ENCODE measurements at places on chromosomes 2 and 18.

DNA sequence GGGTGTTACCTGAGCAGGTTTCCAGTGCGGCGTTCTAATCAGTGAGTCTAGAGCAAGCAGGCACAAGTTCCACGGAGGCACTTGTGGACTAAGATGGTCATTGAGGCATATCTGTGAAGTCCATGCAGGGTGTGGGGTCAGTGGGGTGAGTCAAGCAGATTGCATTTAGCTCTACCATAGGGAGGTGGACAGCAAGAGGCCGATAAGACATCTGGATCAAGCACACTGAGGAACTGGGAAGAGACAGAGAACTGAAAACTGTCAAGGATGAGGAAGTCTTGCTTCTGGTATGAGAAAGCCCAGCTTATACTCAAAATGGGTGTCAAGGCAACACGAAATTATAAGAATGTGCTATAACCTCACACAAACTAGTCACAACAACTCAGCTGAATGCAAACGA is 61.2 kb upstream of the SLC39A10 start:
- no peak for DNase-seq

GRCh38 chr2:130720528-130720927 is 8.3 kb upstream of the GPR148 start:
- no peak for DNase-seq

DNA sequence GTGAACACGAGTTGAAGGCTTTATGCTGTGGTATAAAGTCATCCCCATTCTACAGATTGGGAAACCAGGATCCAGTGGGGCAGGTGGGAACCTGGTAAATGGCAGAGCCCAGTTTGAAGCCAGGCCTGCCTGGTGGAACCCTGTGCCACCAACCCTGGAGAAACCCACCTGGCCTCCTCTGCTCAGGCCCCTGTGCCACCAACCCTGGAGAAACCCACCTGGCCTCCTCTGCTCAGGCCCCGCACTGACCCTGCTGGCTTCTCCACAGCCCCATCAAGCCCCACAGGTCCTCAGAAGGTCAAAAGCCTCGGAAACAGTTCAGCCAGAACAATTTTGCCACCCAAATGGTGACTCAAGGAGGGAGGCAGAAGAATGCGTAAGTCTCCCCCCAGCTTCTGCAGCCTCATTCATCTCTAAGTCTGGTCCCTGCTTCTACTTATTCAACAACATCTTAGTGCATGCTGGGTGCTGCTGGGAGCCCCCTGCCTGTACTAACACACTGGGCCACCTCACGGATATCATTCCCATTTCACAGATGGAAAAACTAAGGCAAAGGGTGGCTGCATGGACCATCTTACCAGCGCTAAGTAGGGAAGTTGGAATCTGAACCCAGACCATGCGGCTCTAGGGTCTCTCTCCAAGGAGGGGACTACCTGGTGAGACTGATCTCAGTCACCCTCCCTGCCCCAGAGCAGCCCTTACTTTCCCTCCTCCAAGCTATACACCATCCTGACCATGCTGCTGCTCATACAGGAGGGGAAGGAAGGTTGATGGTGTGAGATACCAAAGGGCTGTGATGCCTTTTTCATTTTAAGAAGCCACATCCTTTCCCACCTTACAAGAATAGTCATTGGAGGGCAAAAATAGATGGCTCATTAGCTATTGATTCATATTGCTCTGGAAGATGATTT is 93.7 kb upstream of the ID2 start:
- DNase-seq: no peak

DNA sequence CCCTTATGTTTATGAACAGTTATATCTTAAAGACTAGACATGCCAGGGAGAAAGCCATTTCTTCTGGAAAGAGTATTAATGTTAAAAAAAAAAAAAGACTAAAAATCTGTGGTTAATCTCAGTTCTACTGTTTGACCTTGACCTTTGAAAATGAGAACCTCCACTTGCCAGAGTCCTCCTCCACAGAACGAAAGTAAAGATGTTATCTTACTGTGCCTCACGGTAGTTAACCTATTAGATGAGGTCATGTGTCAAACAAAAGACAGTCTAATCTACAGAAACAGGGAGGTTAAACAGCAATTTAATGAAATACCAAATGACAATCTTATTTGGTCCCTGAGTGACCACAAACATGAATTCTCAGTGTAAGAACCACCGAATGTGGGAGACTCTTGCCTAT is 51.2 kb downstream of the SLC14A2 start:
- no peak for DNase-seq

- DNase-seq: no peak
These were observed 57.5 kb upstream of the TMEM178A start for GRCh38 chr2:39608263-39608575.
